ENCODE measurements at places on chromosomes 11 and 22. TPM values are rescaled to one million over a fixed set of nuclear protein-coding genes. Genes with fewer than 3 reads are reported as not detected.

DNA sequence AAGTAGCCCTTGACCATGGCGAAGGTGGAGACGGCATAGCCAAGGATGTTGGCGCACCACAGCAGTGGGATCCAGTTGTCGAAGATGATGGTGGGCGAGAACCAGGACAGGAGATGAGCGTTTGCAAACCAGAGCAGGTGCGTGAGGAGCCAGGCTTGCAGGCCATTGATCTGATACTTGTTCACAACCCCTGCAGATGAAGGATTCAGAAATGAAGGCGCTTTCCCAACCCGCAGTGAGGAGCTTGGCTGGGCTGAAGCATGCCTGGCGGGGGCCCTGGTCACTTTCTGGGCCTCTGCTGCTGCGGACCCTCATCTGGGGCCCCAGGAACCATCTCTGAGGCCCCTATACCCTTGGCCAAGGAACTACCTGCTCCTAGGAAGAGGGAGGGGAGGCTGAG lies 6.9 kb downstream of the DHCR7 start:
- DNase-seq: no peak

DNA sequence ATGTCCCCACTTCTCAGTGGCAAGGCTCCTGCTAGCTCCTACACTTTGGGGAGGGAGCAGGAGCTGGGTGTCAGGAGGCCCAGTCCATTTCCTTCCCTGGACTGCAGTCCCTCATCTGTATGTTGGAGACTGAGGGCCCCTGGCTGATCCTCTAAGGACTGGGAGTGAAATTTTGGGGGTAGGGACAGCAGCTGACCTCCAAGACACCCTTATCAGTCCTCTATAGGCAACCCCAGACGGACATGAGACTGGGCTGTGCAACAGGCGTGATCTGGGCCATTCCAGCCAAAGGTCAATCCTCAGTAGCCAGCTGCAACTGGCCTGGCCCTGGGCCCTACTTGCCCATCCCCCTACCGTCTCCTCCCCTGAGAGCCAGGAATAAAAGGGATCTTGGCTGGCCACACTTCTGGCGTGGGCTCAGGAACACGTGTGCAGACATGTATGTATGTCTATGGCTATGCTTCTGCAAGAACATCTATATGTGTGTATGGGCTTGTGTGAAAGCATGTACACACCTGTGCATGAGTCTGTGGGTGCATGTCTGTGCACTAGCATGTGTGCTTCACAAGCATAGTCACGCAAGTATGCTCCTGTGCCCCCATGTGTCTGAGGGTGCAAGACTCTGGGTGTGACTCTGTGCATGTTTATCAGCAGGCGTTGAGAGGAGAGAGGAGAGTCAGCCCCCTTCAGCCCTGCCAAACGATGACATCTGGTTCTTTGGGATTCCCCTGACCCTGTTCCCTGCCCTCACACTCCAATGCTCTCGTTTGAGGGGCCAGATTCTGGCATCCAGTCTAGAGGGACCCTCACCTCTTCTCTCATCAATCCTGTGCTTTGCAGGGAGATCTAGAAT lies 24.6 kb upstream of the DGAT2 start:
- no peak for DNase-seq

DNA sequence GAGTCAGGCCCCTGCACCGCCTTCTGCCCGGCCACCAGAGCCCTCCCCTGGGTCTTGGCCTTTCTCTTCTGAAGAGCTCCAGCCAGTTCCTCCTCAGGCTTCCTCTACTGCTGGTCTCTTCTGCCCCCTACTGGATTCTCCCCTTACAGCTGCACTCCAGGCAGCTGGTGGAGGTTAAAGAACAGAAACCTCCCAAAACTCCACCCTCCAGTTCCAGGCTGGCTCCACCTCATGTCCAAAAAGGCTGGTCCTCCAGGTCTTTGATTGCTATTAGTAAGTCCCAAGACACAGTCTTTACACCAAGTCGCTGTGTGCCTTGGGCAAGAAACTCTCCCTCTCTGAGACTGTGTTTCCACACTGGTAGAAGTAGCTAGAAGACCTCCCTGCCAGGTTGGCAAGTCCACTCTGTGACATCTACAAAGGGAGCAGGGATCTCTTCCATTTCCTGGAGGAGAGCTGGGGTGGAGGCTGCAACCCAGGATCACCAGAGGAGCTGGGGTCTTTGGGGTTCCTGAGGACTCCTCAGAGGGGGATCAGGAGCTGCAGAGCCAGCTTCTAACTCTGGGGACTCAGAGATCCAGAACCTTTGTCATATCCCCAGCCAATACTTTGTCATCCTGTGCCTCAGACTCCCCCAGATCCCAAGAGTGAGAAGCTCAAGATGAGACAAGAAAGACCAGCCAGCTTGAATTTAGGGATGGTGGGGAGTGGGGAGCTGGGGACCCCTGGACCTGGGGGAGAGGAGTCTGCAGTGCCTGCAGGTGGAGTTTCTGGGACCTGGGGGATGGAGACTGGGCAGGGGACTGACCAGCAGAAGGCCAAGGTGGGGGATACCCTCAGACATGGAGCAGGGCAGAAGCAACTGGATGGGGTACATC lies 3.4 kb upstream of the IGLL5 start:
- peak; percentile 90 for DNase-seq

DNA sequence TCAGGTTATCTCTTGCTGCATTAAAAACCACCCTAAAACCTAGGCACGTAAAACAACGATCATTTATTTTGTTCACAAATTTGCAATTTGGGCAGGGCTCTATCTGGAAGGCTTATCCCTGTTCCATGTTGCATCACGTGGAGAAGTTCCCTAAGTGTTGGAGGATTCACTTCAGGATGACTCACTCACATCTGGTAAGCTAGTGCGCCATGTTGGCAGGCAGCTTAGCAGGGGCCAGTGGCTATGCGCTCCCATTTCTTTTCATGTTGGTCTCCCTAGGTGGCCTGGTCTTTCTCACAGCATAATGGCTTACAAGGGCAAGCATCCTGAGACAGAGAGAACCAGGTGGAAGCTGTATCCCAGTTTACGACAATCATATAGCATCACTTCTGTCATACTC lies 226.8 kb downstream of the BLID start:
- DNase-seq: no peak

DNA sequence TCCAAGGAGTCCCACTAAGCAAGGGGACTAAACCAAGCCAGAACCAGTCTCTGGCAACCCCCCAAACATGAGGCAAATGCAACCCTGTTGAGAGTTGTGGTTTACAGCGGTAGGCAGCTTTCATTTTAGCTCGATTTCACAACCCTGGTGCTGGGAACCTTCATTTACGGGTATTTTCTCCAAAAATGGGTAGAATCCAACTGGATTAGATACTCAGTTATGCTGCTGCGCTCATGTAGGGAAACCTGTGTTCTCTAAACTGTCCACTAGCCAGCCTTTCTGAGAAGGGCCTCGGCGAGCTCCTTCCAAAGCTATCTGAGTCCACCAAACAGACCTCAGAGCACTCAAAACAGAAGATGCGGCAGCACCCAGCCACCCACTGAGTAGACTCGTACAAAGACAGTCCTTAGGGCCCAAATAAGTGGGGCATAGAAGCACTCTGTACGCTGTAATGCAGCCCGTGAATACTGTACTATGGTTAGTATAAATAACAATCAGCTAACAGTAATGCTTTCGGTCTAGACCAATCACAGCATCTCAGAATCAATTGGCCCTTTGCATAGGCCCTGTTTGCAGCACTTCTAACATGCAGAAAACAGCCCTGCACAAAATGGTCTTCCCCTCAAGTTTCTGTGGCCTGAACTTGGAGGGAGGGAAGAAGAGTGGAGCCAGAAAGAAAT lies 104.7 kb downstream of the ETS1 start:
- DNase-seq: no peak

GRCh38 chr11:19723572-19724342 lies 11.1 kb downstream of the NAV2 start:
- DNase-seq: no peak

CCDC116 gene
- 3.1 TPM for total RNA-seq

MS4A12 gene
- total RNA-seq: not detected

PRG3 gene
- not detected for total RNA-seq

MLC1 gene
- not detected for total RNA-seq
